Fibroblast of villous mesenchyme (primary cell): ENCODE measurements at places on chromosomes 7 and 10.
A peak's percentile ranks its signal among the peaks of the same experiment; 100 is the strongest.

- DNase-seq = no peak
These were observed 103.7 kb downstream of the LCOR start for GRCh38 chr10:96935810-96936209.

GRCh38 chr10:112177247-112177646 lies 6.3 kb downstream of the GPAM start:
- DNase-seq = no peak

- no peak for DNase-seq
These were observed 650.3 kb downstream of the PHTF2 start for GRCh38 chr7:78448911-78449310.

GRCh38 chr7:114956702-114957101 lies 34.8 kb downstream of the MDFIC start:
- DNase-seq = no peak

- DNase-seq = no peak
These were observed 836 bp downstream of the DPYSL4 start for GRCh38 chr10:132187430-132188138.

DNA sequence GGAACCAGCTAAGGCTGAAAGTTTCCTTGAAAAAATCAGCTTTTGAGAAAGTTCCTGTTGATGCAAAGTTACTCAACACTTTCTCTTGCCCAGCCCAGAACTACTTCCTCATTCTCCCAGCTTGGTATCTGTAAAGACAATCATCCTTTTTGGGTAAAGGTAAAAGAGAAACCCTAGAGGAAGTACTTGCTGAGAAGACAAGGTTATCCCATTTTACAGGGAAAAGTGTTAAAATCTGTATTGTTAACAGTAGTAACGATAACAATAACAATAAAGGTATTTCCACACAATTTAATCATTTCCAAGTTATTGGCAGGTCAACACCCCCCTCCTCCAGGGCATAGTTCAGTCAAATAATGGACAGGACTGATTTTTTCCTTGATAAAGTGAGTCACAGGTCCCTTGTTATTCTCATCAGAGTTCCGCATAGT lies 2.4 kb downstream of the ALOX5 start:
- no peak for DNase-seq

GRCh38 chr7:39978230-39978934 lies 28.3 kb downstream of the CDK13 start:
- DNase-seq = no peak

GRCh38 chr10:35446439-35446838 lies 110.1 kb downstream of the CCNY start:
- DNase-seq = no peak

DNA sequence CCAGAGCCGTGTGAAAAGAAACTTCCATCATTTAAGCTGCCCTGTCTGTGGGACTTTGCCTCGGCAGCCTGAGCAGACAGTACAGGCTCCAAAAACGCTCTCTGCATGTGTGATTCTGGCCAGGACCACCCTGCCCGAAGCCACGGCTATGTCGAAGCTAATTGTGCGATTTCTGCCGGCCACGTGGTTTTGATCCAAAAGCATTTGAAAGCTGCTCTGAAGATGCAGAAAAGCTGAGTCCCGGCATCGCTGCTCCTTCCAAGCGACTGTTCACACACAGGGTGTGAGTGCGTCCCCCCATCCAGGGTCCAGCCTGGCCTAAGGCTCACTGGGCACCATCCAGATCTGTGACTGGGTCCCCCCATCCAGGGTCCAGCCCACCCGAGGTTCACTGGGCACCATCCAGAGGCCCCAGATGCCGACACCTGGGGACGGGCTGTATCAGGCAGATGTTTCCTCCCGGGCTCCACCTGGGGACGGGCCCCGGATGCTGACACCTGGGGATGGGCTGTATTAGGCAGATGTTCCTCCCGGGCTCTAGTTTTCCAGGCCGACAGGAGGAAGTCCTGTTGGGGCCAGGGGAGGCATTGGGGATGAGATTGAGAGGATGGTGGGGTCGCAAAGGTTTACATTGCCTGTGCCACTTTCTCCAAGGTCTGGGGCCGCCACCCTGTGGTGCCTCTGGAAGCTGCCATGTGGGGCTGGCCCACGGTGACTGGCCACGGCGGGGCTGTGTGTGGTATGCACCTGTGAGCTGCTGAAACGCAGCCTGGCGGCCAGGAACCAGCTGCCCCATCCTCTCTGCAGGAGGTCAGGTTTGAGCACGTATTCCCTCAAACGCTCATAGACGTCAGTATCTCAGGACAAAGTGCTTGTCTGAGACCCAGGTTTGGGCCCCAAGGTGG lies 527.4 kb downstream of the DNAJB6 start:
- no peak for DNase-seq

DNA sequence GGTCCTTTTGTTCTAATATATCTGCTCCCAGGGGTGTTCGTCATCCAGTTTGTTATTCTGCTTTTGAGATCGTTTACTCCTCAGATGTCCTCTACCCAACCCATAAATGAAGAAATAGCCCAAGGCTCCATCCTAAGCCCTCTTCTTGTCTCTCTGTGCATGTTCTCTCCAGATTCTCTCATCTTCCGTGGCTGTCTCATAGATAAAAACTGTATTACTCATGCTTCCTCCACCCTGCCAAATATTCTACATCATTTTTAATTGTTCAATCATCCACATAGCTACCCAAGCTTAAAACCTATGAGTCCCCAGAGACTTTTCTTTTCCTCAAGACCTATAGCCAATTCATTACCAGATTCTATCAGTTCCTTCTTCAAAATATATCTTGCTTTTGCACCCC lies 44.9 kb downstream of the CAV1 start:
- DNase-seq = peak; percentile 81

DNA sequence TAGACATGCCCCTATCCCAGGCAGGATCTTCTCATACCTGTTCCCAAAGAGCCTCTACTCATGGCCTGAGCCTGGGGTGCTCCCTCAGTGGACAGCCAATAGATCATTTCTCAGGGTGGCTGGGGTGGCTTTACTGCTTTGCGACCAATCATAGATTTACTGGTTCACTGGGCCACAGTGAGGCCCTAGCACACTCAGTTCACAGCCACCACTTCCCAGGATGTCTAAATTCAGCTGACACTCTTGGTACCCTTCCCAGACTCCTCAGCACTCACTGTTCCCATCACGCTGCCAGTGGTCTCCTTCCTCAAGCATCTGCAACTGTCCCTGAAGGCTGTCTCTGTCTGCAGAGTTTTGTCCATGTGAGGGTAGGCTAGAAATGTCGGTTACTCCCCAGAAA lies 50.6 kb downstream of the ARHGAP22 start:
- no peak for DNase-seq

GRCh38 chr10:59107147-59107546 lies 69.3 kb upstream of the PHYHIPL start:
- DNase-seq = no peak

DNA sequence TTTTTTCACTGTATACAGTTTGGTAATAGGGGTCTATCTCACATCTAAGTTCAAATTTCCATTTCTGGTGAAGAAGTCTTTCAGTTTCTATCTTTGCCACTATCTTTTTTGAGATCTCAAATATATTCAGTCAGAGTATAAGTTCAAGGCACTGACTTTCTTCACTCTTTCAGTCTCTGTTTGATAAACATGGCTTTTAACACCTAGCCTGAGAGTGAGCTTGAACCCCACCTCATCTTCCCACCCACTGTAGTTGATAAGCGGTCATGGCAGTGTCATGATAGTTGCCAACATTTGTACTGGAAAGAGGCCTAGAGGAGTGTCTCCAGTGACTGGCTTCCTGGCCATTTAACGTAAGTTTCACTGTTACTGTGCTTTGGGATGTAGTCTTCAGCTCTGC lies 41.2 kb upstream of the AGR3 start:
- DNase-seq = no peak
